Gastrocnemius medialis (tissue), 4 donors: ENCODE measurements at places on chromosomes 11 and 22. TPM values are rescaled to one million over a fixed set of nuclear protein-coding genes. Genes with fewer than 3 reads are reported as not detected.

GRCh38 chr11:36212564-36213392 lies 76.4 kb downstream of the COMMD9 start:
- no peaks in the 10 kb centered on the region for H3K27me3 ChIP-seq
- no peaks in the 10 kb centered on the region for H3K36me3 ChIP-seq
- DNase-seq, result no peak
- no peaks in the 10 kb centered on the region for H3K4me1 ChIP-seq
- H3K4me3 ChIP-seq, result no peak overlapping the region

DNA sequence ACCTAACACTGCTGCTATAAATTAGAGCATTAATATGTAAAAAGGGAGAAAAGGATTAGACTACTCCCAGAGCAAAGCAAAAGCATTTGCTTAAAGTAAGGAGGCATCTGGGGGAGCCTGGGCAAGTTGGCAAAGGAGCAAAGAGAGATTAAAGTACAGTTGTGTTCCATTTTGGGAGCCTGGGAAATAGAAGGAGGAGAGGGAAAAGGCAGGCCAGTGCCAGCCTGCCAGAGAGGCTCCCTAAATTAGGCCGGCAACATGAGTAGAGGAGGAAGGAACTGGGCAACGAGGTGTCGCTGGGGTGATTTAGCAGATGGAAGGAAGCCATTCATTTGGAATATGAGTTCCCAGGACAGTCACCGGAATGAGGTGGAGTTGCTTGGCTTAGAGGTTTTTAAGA lies 186.2 kb upstream of the TBCEL start:
- H3K4me3 ChIP-seq, result no peak overlapping the region
- DNase-seq, result no peak
- no peaks in the 10 kb centered on the region for H3K27me3 ChIP-seq
- peaks cover 4% of the 10 kb centered on the region for H3K4me1 ChIP-seq
- no peaks in the 10 kb centered on the region for H3K36me3 ChIP-seq

DNA sequence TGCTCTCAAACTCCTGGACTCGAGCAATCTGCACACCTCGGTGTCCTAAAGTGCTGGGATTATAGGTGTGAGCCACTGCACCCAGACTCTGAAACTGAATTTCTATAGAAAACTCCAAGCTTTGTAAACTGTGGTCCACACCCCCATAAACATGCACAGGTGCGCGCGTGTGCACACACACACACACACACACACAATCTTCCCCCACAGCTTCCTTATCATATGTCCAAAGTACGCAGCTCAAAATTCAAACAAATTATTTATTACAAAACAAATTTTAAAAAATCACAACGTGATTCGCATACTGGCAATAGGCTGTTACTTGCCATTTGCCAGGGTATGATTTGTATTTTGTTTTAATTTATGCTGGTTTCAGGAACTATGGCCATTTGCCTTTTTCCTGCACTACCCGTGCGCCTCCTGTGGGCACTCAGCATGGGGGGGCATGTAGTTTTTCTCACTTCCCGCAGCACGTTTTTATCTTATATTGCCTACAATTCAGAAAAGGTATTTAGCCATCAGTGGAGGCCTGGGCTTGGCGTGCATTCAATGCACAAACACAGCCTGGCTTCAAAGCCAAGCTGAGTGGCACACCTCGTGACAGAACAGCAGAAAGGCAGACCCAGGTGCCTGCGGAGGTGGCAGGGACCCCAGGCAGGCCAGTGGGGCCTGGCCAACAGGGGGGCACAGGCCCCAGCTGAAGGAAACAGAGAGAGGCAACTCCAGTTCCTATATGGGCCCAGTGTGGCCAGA lies 10.8 kb upstream of the SNX32 start:
- no peak for DNase-seq
- H3K27me3 ChIP-seq, result no peaks in the 10 kb centered on the region
- no peak overlapping the region for H3K4me3 ChIP-seq
- H3K36me3 ChIP-seq, result no peaks in the 10 kb centered on the region

Gene PHOX2A
- not detected for total RNA-seq

Gene CYB5R2
- total RNA-seq, result 3.9 TPM

Gene TEF
- total RNA-seq, result 17.1 TPM

DNA sequence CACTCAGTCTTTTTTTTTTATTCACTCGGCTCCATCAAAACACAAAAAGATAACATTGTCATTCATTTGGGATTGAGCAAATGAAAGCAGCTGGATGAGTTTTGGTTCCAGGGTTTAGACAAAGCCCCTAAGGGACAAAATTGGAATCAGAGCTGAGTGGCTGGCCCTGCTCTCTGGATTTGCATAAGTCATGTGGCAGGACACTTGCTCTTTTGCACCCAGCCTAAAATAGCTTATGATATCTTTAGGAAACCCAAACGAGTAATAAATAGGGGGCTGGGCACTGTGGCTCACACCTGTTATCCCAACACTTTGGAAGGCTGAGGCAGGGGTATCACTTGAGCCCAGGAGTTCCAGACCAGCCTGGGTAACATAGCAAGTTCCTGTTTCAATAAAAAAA lies 11.0 kb upstream of the TMEM121B start:
- H3K27me3 ChIP-seq, result no peaks in the 10 kb centered on the region
- H3K36me3 ChIP-seq, result no peaks in the 10 kb centered on the region
- H3K4me3 ChIP-seq, result no peak overlapping the region
- H3K27ac ChIP-seq, result peak overlapping the region; percentile 69
- H3K4me1 ChIP-seq, result peaks cover 19% of the 10 kb centered on the region

DNA sequence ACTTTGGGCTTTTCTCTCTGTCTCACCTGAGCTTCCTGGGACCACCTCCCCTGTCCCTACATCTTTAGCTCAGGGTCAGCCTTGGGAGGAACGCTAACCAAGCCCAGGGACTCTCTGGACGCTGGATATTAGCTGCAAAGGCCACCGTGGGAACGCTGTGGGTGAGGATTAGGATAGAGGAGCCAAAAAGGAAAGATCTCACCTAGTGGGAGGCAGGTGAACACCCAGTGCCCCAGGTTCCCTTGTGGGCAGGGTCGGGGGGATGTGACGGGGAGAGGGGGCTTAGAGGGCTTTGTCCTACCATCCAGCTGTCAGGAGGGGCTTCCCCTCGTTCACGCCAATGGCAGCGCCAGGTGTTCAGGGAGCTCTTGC lies 50.2 kb downstream of the LINC01488 start:
- H3K27ac ChIP-seq, result no peak overlapping the region
- no peak for DNase-seq
- no peak overlapping the region for H3K4me3 ChIP-seq
- no peaks in the 10 kb centered on the region for H3K4me1 ChIP-seq

- peak overlapping the region; percentile 58 for H3K27ac ChIP-seq
- no peak overlapping the region for H3K4me3 ChIP-seq
- DNase-seq, result no peak
- H3K36me3 ChIP-seq, result no peaks in the 10 kb centered on the region
- no peaks in the 10 kb centered on the region for H3K27me3 ChIP-seq
Measured at GRCh38 chr11:47560426-47560825, 5.0 kb upstream of the PTPMT1 start.

DNA sequence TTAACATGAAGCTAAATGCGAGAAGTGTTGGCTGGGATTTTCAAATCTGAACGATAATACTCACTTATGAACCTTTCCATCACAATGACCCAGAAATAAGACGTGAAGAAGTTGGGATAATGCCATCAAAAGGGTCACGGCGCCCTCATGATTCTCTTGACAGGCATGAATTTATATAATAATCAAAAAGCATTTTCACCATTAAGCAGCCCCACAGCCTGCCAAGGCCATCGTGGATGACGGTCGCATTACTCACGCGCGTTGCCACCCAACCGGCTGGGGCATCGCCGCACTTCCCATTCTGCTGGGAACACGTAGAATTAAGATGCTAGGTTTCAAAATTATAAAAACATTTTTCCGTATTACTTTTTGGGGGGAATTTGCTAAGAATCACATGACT lies 18.9 kb upstream of the GAL start:
- no peak for DNase-seq
- H3K27ac ChIP-seq, result no peak overlapping the region
- no peaks in the 10 kb centered on the region for H3K4me1 ChIP-seq
- H3K4me3 ChIP-seq, result no peak overlapping the region

DNA sequence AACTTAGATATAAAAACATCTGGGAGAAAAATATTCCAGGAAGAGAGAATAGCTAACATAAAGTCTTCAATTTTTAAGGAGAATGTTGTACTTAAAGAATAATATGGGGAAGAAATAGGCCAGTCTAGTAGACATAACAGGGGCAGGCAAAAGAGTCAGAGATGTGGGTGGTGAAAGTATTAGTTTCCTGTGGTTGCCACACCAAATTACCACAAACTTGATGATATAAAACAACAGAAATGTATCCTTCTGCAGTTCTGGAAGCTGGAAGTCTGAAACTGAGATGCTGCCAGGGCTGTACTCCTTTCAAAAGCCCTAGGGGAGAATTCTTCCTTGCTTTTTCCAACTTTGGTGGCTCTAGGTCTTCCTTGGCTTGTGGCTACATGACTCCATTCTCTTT lies 1309.7 kb downstream of the LRRC4C start:
- H3K4me3 ChIP-seq, result no peak overlapping the region
- DNase-seq, result no peak
- no peak overlapping the region for H3K27ac ChIP-seq
- no peaks in the 10 kb centered on the region for H3K27me3 ChIP-seq
- no peaks in the 10 kb centered on the region for H3K4me1 ChIP-seq

Gene RAPSN
- 48.9 TPM for total RNA-seq

Gene SHISAL1
- not detected for total RNA-seq

GRCh38 chr22:32389685-32390084 lies 22.4 kb downstream of the RTCB start:
- peaks cover 78% of the 10 kb centered on the region for H3K36me3 ChIP-seq
- no peak overlapping the region for H3K4me3 ChIP-seq
- no peaks in the 10 kb centered on the region for H3K4me1 ChIP-seq
- no peak for DNase-seq
- no peaks in the 10 kb centered on the region for H3K27me3 ChIP-seq

Gene UBQLNL
- 0.25 TPM for total RNA-seq

- H3K27me3 ChIP-seq, result no peaks in the 10 kb centered on the region
- H3K4me3 ChIP-seq, result peak overlapping the region; percentile 11
- H3K4me1 ChIP-seq, result no peaks in the 10 kb centered on the region
Measured at GRCh38 chr22:41781507-41781906, 19.0 kb upstream of the CCDC134 start.

DNA sequence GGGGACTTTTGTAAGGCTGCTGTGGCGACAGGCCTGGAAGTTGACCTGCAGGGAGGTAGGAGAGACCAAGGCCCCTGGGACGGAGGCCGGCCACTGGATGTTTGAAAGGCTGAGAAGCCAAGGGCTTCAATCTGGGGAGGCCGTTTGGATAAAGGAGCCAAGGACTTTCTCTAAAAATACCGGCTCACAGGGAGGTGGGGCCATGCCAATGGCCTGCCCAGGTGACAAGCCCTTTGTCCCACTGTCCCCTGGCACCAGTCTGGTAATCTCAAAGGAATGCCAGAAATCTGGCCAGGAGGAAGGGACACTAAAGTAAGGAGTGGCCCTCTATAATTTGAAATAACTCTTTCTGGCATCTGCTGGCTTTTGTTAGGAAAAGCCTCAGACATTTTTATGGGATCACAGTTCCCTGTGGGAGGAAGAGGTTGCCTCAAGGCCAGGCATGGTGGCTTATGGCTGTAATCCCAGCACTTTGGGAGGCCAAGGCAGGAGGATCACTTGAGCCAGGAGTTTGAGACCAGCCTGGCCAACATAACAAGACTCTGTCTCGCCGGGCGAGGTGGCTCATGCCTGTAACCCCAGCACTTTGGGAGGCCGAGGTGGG lies 1.9 kb upstream of the CHKA start:
- H3K4me1 ChIP-seq, result peaks cover 26% of the 10 kb centered on the region
- H3K27me3 ChIP-seq, result no peaks in the 10 kb centered on the region
- no peaks in the 10 kb centered on the region for H3K36me3 ChIP-seq
- H3K4me3 ChIP-seq, result no peak overlapping the region

DNA sequence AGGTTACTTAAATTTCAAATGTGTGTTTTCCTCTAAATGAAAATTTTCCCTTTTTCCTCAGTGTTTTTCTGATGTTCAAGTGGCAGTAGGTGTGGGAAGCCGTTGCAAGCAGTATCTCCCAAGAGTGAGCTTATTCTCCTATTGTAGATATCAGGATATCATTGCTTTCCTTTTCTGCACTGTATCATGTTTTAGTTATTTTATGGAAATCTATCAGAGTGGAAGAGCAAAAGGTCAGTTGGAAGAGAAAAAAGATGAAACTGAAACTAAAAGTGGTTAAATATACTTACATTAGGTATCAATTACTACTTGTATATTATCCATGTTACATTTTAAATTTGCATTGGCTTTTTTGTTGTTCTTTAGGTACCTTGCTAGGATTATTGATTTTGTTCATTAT lies 57.0 kb downstream of the PDE3B start:
- no peaks in the 10 kb centered on the region for H3K27me3 ChIP-seq
- H3K4me3 ChIP-seq, result no peak overlapping the region
- no peak for DNase-seq
- H3K27ac ChIP-seq, result no peak overlapping the region

DNA sequence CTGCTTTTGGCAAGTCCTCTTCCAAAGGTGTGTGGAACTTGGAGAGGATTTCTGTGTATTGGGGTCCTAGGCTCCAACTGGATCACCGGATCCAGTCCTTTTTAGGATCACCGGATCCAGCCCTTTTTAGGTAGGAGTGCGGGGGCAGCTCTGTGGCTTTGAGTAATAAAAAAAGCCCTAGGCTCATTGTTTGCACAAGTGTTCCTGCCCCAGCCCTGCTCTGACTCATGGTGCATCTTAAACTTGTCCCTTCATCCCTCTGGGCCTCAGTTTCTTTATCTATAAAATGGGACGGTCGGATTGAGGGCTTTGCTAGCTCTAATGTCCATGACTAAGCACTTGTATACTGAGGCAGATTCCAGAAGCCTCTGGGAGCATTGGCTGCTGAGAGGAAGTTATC lies 22.7 kb upstream of the CD44 start:
- H3K36me3 ChIP-seq, result no peaks in the 10 kb centered on the region
- DNase-seq, result no peak
- no peaks in the 10 kb centered on the region for H3K27me3 ChIP-seq
- H3K4me1 ChIP-seq, result peaks cover 4% of the 10 kb centered on the region
- H3K27ac ChIP-seq, result no peak overlapping the region

- H3K27ac ChIP-seq, result no peak overlapping the region
- H3K36me3 ChIP-seq, result no peaks in the 10 kb centered on the region
- no peaks in the 10 kb centered on the region for H3K27me3 ChIP-seq
Measured at GRCh38 chr11:125069796-125070195, 6.7 kb downstream of the SLC37A2 start.

- no peaks in the 10 kb centered on the region for H3K4me1 ChIP-seq
- H3K4me3 ChIP-seq, result no peak overlapping the region
- H3K36me3 ChIP-seq, result no peaks in the 10 kb centered on the region
Measured at GRCh38 chr22:30115705-30116104, 35.4 kb downstream of the HORMAD2 start.

Gene CNGA4
- not detected for total RNA-seq

GRCh38 chr11:61752117-61752924 lies at the start of gene MYRF:
Gene MYRF (plus strand): TSS chr11:61752636. CDS start chr11:61752745, 109 bp downstream.
- no peaks in the 10 kb centered on the region for H3K4me1 ChIP-seq
- H3K27ac ChIP-seq, result no peak within 1 kb of the TSS
- H3K36me3 ChIP-seq, result no peaks in the 10 kb centered on the region

GRCh38 chr11:6203327-6203726 lies 2.0 kb upstream of the C11orf42 start:
- no peaks in the 10 kb centered on the region for H3K27me3 ChIP-seq
- DNase-seq, result no peak
- H3K36me3 ChIP-seq, result peaks cover 5% of the 10 kb centered on the region
- no peak overlapping the region for H3K4me3 ChIP-seq
- no peak overlapping the region for H3K27ac ChIP-seq

- no peaks in the 10 kb centered on the region for H3K4me1 ChIP-seq
- no peaks in the 10 kb centered on the region for H3K27me3 ChIP-seq
- H3K27ac ChIP-seq, result no peak overlapping the region
- no peaks in the 10 kb centered on the region for H3K36me3 ChIP-seq
- H3K4me3 ChIP-seq, result no peak overlapping the region
Measured at GRCh38 chr11:133350045-133350444, 182.3 kb downstream of the OPCML start.
